ENCODE measurements at places on chromosomes 2 and 18.

DNA sequence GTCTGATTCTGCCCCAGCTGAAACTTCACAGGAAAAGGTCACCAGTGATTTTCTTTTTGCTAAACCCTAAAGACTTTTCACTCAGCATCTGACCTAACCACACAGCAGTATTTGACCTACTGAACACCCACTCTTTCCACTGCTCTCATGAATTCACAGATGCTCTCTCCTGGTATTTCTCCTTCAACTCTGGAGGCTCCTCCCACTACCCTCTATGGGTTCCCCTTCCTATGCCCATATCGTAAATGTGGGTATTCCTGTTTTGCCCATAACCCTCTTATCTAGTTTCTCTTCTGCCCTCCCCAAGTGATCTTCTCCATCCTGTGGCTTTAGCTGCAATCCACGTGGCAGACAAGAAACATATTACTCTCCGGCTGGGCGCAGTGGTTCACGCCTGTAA lies 7.6 kb downstream of the PLEKHM3 start:
- DNase-seq: no peak

- DNase-seq: no peak
These were observed 223.7 kb downstream of the SLC4A3 start for GRCh38 chr2:219851169-219851568.

- no peak for DNase-seq
These were observed 6.1 kb downstream of the PPP4R1 start for GRCh38 chr18:9608298-9608697.

DNA sequence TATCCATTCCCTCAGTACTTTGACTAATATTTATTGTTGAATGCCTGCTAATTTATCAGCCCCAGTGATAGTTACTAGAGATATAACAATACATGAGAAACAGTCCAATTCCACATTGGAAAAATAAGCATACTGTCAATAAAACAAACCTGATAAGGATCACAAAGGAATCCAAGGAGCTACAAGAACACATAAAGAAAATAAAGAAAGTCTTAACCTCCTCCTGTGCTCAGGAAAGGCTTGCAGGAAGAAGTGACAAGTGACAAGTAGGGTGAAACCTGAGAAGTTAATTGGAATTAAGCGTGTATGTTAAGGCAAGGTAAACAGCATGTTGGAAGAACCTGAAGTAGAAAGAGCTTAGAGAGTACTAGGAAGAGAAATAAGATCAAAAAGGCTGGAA lies 20.3 kb upstream of the ASNSD1 start:
- no peak for DNase-seq

DNA sequence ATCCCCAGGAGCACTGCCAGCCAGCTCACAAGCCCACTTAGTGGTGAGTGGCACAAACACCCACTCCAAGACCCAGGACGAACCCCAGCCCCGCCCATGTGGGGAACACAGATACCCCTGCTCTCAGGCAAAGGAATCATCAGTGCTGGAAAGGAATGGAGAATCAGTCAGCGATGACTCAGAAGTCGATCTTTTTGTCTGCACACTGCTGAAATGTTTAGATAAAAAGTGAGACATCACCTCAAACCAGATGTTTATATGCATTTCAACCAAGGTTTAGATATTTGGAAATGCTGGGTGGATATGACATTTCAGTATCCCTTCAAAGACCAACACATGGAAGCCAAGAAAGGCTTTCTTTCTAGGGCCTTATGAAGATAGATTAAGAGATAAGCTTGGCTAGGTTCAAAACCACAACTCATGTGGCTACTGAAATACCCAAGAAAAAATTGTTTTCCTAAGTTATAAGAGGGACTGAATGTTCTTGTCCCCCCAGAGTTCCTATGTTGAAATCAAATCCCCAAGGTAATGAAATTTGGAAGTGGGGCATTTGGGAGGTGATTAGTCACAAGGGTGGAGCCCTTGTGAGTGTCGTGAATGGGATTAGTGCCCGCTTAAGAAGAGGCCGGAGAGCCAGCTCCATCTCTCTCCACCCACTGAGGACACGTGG lies 43.7 kb downstream of the POU3F3 start:
- no peak for DNase-seq

- DNase-seq: no peak
These were observed 27.5 kb downstream of the GNLY start for GRCh38 chr2:85721641-85722040.

DNA sequence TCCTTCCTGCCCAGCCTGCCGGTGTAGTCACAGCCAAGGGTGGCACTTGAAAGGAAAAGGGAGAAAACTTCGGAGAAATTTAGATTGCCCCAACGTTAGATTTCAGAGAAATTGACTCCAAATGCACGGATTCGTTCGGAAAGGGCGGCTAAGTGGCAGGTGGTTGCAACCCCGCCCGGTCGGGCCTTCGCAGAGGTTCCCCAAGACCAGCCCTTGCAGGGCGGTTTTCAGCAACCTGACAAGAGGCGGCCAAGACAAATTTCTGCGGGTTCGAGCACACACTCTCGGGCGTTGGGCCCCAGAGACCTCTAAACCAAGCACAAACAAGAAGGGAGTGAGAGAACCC lies 4.8 kb downstream of the ONECUT2 start:
- DNase-seq: no peak

DNA sequence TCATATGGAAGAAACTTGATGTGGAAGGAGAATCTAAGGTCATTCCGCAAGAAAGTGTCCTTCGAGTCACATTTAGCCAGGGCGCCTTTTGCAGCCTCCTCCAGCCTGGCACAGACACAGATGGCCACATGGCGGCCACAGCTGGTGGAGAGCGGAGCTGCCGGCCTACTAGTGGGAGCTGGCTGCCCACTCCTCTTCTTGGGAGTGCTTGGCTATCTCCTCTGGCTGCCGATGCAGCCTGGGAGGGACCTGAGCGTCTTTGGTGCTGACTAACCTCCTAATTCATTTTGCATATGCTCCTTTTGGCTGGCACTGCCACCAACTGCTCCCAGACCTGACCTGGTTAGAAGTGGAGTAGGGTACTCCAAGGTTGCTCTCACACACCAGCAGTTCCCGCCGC lies 199.3 kb upstream of the MYT1L start:
- DNase-seq: no peak

DNA sequence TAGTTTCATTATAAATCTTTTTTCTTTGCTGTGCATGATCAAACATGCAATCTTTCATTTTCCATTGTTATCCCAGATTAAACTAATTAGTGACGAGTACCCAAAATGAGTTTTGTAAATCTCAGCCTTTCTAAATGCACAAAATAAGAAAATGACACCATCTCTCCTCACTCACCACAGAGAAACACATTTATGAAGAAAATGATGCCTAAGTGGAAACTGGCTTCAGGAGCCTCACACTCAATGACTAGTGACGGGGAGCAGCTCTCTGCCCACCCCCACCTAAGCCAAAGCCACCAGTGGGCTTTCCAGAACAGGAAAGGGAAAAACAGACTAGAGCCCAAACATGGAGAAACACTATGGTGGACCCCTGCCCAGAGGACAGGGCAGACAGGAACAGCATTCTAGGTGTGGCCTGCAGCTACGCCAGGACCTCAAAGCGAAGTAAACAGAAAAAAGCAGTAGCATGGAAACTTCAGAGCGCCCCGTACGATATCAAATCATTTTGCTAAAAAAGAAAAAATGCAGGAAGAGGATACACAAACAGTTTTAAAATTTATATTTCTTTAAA lies 113.5 kb downstream of the RBMS1 start:
- DNase-seq: no peak
